ENCODE measurements at places on chromosomes 5 and 9. TPM values are rescaled to one million over a fixed set of nuclear protein-coding genes. Genes with fewer than 3 reads are reported as not detected.

Gene NDUFA8
- total RNA-seq = 38.6 TPM

DNA sequence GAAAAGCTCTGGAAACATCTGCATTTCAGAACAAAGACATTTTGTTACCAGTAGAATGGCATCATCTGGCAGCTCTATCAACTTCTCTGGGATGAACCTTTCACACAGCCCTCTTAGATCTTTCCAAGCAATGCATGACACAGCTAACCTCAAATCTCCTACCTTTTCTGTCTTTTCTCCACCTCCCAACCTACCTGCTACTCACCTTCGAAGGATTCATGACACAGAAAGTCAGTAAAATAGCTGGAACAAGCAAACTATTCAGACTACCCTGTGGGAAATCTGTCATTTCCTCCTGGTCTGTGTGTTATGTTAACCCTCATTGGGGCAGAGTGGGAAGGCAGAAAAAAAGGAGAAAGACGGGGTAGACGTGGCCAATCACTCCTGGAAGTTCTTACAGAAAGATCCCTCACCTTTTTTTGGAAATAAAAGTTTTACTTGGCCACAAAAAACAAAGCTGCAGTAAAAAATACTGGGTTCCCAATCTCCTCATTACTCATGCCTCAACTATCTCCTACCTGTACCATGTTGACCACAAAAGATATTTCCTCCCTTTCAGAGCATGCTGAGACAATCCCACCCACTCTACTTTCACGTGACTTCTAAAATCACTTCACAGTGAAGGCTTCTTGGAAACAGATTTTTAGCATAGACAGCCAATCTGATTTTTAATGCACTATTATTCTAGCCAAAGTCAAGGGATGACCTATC lies 362.1 kb upstream of the RFX3 start:
- DNase-seq = no peak

GRCh38 chr9:76629205-76629990 lies 134.8 kb upstream of the PCA3 start:
- DNase-seq = no peak

- no peak for DNase-seq
These were observed 6.9 kb downstream of the IL17B start for GRCh38 chr5:149372076-149372795.

GRCh38 chr9:89674667-89675057 lies 69.8 kb downstream of the GADD45G start:
- DNase-seq = no peak

Gene NRG2
- 0.81 TPM for total RNA-seq

DNA sequence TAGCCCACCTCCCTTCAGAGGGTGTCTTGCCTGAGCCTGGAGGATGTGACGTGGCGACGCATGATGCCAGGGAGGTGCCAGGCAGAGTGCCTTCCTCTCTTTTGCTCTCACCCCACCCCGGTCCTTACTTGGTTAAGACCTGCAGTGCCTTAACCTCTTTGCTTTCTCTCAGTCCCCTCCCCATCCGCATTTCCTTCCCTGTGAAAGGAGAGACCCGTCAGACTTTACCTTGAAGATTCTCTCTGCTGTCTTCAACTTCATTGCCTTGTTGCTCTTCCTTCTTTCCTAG lies 52.0 kb upstream of the NCS1 start:
- DNase-seq = no peak

DNA sequence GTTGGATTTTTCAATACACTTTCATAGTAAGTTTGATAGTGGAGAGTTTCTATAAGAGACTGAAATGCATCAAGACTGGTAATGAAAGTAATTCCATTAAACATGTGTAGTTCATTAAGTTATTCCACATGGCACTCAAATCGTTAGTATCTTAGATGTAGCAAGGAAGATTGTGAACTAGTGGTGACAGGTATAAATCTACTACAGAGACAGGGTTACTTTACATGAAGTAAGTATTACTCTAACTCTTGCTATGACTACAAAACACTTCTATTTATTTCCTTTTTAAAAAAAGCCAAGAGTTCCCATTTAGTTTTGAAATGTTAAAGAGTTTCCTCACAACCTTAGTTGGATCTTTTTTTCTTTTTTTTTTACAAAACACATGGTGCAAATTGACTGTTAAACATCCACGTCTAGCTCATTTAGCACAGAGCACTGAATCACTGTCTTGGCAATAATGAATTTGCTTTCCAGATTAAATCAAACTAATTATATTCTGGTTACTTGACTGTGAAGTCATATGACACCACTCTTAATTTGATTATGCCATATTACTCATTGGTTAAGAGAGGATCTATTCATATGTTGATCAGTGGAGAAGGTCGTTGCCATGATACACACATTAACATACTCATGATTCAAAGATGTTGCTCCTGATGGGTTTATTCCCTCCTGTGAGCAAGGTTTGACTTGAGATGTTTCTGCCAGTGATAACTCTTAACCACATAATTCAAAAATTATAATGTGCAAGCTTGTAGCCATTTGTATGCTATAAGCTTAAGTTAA lies 644.8 kb downstream of the EFNA5 start:
- DNase-seq = no peak

Gene ZDHHC11B
- 9.9 TPM for total RNA-seq

Gene FOXD4L6
- total RNA-seq = not detected

- DNase-seq = peak; percentile 25
These were observed 286.9 kb downstream of the GADD45G start for GRCh38 chr9:89891591-89892304.

DNA sequence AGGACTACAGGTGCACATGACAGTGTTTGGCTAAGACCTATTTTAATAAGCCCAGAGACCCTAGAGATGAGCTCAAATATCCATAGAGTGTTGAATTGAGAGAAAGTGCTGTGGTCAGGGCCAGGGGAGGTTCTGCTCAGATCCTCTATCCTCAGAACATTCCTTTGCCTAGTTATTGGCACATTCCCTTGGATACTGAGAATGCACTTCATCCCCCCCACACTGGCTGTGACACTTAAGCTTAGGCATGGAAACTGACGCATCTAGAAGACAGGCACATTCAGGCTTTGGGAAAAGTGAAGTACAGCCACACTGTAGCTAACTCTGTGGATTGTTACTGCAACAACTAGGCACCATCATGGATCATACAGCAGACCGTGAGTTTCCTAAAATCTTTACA lies 27.1 kb upstream of the RASGRF2 start:
- no peak for DNase-seq

Gene NUDCD2
- total RNA-seq = 7.4 TPM

Measured in upper lobe of left lung (tissue), 6 donors.